ENCODE measurements at places on chromosomes 11 and 22. TPM values are rescaled to one million over a fixed set of nuclear protein-coding genes. Genes with fewer than 3 reads are reported as not detected.

SRRD gene
- total RNA-seq = 27.2 TPM

TRIM49B gene
- 0.12 TPM for total RNA-seq

FAM83F gene
- total RNA-seq = 41.1 TPM

IGLL1 gene
- total RNA-seq = 24.6 TPM

PLA2G6 gene
- total RNA-seq = 122 TPM

GNAZ gene
- total RNA-seq = 20.2 TPM

- DNase-seq = no peak
These were observed 38.9 kb downstream of the CTTN start for GRCh38 chr11:70437111-70437784.

DNA sequence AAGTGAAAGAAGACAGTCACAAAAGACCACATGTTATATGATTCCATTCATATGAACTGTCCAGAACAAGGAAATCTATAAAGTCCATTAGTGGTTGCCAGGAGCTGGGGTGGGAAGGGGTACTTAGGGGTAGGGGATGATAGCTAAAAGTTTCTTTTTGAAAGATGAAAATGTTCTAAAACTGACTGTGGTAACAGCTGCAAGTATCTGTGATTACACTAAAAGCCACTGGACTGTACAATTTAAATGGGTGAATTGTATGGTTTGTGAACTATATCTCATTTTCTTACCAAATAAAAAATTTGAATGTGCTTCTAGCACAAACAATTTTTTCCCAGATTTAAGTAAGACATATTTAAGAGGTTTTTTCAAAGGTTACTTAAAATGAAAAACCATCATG lies 22.1 kb downstream of the CHKA start:
- DNase-seq = no peak

DNA sequence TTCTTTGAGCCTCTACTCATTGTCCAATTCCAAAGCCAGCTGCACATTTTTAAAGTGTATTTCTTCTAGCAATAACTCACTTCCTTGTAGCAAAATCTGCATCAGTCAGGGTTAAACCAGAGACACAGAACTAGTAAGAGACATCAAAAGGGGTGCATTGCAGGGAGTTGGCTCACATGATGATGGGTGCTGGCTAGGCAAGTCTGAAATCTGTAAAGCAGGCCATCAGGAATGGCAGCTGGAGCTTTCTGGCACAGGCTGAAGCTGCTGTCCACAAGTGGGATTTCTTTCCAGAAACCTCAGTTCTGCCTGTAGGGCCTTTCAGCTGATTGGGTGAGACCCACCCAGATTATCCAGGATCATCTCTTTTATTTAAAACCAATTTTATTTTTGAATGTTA lies 698.1 kb downstream of the NTM start:
- no peak for DNase-seq

DNA sequence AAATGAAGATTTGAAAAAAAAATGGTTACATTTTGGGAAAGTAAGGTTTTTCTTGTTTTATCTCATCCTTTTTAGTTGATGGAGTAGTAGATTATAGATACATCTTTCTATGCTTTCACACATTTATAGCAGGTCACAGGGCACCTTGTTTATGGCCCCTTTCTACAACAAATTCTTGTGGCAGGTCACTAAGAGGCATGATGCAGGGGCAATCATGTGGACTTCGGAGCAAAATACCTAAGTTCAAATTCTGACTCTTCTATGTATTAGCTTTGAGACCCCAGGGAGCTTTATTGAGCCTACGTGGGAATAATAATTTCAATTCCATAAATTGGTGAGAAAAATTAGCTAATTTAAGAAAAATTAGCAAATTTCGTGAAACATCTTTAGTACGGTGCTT lies 177.4 kb downstream of the DSCAML1 start:
- no peak for DNase-seq

DNA sequence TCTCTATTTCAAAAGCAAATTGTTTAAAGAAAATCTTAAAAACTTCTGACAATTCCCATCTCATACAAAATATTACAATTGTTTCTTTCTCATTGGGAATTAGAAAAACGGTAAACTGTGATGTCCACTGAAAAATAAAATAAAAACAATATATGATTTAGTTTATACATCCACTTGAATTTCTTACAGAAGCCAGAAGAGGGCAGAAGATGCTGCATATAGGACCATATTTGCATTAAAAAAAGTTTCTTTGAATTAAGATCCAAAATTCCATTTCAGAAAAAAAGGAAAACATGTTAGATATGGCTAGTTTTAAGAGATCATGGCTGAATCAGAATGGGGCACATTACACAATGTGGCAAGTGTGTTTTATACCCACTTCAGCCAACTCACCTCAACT lies 39.3 kb upstream of the LRRC4C start:
- DNase-seq = no peak

DNA sequence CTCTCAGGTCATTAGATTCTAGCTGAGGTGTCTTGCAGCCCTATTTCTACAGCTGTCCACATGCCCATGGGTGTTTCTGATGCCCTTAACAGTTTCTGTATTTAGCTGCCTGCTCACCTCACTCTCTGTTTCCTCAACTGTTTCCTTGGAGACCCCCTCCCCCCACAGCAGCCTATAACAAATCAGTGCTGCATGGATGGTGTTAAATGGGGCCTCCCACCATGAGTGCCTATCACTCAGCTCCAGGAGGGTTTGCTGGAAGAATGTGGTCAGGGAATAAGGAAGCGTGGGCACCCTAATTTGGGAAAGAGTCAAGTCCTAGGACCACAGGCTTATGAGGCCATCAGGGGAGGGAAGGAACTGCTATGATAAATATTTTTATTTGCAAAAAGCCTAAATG lies 8.6 kb downstream of the KLHL35 start:
- DNase-seq = no peak

- DNase-seq = no peak
These were observed 60.3 kb downstream of the MTMR2 start for GRCh38 chr11:95863486-95864140.

GRCh38 chr11:123904932-123905331 lies 3.0 kb downstream of the OR8D4 start:
- no peak for DNase-seq

- no peak for DNase-seq
These were observed 226.3 kb downstream of the DDX10 start for GRCh38 chr11:108891143-108891542.

DNA sequence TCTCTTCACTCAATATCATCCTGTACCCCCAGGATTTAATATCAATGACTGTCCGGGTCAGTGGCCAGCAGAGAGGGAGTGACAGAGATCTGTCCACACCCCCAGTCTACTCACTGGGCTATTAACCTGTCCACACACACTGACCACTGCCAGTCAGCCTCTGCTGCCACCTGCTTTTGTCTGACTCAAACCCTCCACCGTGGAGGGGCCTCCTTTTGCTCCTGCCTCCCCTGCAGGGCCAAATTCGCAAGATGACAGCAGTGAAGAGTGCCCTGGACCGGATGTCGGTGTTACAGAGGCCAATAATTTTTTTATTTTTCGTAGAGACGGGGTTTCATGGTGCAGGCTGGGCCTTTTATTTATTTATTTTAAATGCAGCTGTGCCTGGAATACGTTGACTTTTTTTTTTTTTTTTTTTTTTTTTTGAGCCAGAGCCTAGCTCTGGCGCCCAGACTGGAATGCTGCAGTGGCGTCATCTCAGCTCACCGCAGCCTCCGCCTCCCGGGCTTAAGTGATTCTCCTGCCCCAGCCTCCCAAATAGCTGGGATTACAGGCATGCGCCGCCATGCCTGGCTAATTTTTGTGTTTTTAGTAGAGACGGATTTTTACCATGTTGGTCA lies 5.1 kb downstream of the PDXP start:
- DNase-seq = no peak

DNA sequence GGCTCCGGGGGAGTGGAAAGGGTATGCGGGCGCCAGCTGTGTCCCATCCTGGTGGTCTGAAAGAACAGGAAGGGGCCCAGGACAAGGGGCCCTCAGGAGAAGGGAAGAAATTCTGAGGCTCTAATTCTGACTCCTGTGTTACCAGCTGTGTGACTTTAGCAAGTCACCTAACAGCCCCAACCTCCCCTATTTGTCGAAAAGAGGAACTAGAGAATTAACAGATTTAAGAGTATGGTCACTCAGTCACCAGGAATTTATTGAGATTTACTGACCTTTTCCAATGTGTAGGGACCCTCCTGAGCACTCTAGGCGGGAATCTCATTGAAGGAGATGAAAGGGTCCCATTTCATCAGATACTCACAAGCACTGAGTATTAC lies 14.6 kb downstream of the RPS6KA4 start:
- DNase-seq = no peak

GRCh38 chr11:27965559-27965958 lies 142.4 kb downstream of the KIF18A start:
- DNase-seq = no peak

DNA sequence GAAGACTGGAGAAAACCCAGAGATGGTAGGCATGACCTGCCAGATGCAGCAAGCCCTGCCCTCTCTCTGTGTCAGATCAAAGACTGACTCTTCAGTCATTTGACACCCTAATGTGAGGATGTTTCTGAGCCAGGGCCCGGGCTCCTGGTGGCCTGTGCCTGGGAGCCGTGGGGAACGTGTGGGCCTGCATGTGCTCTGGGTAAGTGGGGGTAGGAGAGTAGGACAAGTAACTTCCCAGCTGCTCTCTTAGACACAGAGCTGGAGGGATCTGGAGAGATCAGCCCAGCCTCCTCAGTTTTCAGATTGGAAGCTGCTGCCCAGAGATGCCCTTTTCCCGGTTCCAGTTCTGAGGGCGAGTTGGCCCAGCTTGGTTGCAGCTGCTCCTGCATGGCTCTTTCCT lies 110.8 kb downstream of the TEAD1 start:
- DNase-seq = no peak

GRCh38 chr11:121291319-121291718 lies 1.3 kb upstream of the SC5D start:
- no peak for DNase-seq

GRCh38 chr11:14764579-14765527 lies 121.2 kb downstream of the PDE3B start:
- no peak for DNase-seq

DNA sequence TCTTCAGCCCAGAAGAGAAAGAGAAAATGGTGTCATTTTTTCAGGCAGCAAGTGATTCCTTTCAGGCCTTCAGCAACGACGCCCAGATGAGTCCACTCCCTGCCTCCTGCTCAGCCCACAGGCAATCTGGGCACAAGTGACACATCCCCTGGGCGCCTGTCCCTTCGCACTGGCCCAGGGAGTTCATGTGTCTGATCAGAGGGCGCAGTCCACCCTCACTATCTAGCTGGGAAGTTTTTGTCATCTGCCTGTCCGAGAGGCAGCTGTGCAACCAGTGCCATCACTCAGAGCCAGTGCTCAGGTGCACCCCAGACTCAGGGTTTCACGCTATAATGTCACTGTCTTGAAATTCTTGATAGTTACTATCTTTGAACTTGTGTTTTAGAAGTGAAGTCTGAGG lies 1.4 kb upstream of the KCNQ1OT1 start:
- no peak for DNase-seq

GRCh38 chr11:36186340-36187175 lies 102.7 kb downstream of the COMMD9 start:
- no peak for DNase-seq

GRCh38 chr22:20864186-20864908 lies 5.5 kb downstream of the SNAP29 start:
- DNase-seq = no peak

DNA sequence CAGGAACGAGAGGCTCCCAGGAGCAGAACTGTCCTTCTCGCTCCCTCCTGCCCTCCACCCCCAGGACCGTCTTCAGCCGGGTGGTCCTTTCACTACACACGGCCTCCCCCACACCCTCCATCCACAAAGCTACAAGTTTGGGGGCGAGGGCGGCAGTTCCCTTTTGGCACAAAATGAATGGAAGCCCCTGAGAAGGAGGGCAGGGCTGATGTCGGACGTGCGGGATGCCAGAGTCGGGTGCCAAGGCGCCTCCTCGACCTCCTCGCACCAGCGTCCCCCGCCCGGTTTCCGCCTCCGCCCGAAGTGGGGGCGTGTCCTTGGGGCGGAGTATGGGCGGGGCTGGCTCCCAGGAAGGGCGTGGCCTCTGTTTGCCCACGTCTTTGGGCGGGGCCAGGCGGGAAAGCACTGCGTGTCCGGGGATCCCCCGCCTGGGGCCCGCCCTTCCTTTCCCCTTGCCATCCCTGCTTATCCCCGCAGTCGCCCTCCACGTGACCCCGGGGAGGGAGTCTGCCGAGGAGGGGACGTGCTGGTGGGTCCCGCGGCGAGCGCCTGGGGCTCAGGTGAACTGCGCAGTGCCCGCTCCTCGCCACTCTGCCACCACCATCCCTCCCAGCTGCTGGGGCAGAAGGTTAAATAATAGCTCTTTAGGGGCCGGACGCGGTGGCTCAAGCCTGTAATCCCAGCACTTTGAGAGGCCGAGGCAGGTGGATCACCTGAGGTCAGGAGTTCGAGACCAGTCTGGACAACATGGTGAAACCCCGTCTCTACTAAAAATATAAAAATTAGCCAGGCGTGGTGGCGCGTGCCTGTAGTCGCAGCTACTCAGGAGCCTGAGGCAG lies 937 bp upstream of the EFEMP2 start:
- DNase-seq = peak; percentile 96

GRCh38 chr11:2240834-2241233 lies 29.6 kb downstream of the ASCL2 start:
- no peak for DNase-seq

- peak; percentile 78 for DNase-seq
These were observed 114.1 kb downstream of the MICAL2 start for GRCh38 chr11:12224537-12224893.

- no peak for DNase-seq
These were observed 23.6 kb downstream of the SLC35F2 start for GRCh38 chr11:107834995-107835394.

DNA sequence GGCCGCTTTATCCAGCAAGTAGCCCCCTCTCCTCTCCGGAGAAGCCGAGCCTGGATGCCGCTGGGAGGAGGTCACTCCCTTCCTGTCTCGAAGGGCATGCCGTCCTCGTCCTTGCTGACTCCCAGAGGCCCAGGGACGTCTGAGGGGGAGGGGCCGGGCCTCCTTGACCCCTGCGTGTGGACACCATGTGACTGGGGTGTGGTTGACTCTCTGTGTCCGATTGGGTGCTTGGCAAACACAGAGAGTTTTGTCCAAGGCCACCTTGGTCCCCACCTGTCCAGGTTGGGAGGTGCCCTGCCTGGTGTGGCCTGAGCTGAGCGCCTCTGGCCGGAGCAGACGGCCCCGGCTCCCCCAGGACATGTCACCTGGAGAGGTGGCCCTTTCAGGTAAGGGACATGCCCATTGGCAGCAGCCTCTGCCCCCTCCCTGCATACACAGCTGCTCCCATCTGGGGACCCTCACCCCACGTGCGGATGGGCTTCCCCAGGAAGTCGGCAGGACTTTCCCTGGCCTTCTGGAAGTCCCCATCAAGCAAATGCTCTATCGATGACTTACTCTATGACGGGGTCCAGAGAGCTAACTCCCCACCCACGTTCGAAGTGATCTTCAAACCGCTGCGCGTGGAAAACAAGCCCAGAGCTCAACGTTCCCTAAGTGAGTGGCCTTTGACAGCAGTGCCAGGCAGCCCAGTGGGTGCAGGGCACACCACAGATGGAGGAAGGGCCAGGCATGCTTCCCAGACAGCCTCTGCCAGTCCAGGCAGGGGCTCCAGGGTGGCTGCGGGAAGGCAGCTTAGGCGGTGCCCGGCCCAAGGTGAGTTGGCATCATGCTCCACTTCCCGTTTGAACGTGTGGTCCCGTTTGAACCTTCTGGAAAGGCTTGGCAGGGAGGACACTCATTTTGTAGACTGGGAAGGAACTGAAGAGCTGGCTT lies at the start of gene SMIM38:
Gene SMIM38 (plus strand): TSS at position 634 of the 933 bp plus-strand sequence. CDS start 1,912 bp downstream, outside the sequence.
- DNase-seq = no peak

GRCh38 chr22:19182472-19183157 lies 4.1 kb upstream of the SLC25A1 start:
- DNase-seq = no peak
